ENCODE measurements at places on chromosomes 7 and 10.
A peak's percentile ranks its signal among the peaks of the same experiment; 100 is the strongest.

DNA sequence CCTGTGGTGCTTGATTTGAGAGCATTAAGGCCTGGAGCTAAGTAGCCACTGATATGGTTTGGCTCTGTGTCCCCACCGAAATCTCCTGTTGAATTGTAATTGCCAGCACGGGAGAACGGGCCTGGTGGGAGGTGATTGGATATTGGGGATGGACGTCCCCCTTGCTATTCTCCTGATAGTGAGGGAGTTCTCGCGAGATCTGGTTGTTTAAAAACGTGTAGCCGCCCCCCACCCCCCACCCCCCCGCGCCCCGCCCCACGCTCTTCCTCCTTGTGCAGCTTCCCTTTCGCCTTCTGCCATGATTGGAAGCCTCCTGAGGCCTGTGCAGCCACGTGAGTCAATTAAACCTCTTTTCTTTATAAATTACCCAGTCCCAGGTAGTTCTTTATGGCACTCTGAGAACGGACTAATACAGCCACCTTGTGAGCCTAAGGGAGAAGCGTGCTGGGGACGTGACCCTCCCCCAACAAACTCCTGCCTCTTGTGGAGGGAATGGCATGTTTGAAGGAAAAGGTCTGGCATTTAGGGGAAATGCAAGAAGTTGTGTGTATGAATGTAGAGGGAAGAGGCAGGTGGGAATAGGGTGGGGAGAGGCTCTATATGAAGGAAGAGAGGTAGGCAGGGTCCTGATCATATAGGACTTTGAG, 118.0 kb upstream of the KMT2C start:
- no peak for DNase-seq

GRCh38 chr10:69865450-69865849, 63.7 kb downstream of the COL13A1 start:
- DNase-seq, result no peak

DNA sequence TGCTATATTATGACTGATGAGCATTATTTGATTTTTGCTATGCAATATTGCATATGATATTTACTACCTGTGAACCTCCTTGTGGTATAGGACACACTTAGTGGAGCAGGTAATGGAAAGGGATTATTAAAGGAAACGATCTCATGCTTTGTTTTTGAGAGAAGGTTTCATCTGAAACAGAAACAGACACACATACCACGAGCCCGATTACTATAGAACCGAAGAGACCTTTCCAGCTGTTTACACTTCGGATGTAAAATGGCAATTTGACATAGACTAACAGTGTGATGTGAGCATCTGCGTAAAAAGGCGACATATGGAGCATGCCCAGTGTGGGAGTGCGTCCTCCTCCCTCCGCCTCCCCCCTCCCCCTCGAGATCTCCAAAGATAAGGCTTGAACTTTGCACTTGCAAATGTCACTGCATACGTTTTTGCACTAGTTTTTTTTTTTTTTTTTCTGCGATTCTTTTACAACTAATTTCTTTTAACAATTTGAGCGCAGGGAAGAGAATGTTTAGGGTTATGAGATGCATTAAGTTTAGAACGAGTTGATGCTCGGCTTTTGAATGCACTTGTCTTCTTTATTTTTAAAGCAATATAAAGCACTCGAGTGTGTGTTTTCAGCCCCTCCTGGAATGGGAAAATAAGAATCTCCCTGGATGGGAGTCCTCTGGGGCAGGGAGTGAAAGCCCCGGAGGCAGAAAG, 251.0 kb downstream of the NSUN6 start:
- peak; percentile 13 for DNase-seq

GRCh38 chr7:137636376-137636775, 210.4 kb downstream of the DGKI start:
- DNase-seq, result no peak

DNA sequence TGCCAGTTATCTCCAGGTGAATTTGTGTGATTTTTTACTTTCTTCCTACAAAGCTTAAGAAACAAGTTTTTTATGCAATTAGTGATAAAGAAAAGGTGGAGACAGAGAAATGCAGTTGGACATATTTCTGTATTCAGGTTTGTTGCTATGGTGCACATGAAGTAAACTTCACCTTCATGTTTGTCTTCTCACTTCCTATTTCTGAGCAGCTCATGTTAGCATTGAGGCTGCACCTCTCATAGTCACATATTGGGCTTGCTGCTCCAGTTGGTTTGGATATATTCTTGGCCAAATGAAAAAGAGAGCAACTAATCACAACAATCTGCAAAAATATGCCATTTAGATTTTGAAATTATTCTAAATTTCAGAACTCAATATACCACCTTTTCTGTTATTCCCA, 475.6 kb upstream of the ZWINT start:
- DNase-seq, result no peak

- DNase-seq, result no peak
Observed at GRCh38 chr7:2911466-2911865, 67.4 kb upstream of the GNA12 start.

- DNase-seq, result no peak
Observed at GRCh38 chr7:105278973-105279687, 109.6 kb downstream of the SRPK2 start.

DNA sequence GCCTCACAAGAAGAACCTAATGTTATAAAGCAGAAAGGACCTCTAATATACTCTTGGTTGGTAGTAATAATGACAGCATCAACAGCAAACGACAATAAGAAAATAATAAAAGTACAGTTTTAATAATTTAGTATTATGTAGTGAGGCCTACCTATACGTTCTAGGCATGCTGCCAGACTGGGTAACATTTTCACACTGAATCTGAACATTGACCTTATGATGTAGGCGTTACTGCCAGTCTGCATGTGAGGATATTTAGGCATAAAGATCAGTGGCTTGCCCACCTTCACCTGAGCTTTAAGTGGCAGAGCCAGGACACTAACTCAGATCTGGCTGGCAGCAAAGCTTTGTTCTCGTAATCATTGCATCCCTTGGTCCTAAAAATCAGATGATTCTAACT, 2.5 kb downstream of the FGL2 start:
- DNase-seq, result no peak
